ENCODE measurements at places on chromosomes 5 and 9.
A peak's percentile ranks its signal among the peaks of the same experiment; 100 is the strongest.

DNA sequence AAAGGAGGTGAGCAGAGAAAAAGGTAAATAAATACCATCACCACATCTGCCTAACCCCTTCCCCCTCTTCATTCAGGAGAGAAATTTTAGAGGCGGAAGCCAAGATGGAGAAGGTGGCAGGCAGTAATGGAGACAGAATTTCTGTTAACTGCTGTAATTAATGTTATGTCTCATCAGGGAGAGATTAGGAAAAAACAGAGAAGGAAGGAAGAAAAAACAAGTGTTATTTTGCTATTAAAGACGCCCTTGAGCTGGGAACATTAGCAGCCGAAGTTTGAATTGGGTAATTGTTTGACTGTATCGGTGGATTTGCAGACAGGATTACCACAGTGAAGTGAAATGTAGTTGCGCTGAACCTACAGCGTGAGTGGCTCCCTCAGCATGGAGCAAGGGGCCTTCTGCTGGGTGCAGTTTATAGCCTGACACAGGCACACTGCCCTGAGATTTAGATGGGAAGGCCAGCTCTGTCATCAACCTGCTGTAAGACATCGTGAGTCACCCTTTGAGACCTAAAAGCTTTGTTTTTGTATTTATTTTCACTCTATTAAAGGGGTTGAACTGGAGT is 136.3 kb downstream of the ASTN2 start:
- DNase-seq, result no peak

DNA sequence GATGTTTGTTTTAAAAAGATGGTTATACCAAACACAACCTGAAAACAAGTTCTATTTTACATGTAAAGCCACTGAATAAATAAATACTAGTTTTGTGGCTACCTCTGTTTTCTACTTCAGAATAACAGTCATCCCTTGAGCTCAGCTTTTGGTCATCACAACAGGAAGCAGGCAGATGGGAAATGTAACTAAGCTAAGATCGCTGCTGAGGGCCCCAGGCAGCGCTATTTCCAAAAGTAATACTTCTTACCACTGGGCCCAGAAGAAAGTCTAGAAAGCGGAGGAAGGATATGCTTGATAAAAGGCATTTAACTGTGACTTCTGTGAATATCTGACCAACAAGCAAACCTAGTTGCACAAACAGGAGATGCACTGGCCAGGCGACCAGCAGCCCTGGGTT is 61.4 kb downstream of the SERINC5 start:
- DNase-seq, result no peak

- no peak for DNase-seq
Measured at GRCh38 chr5:100771181-100771580, 131.9 kb downstream of the ST8SIA4 start.

DNA sequence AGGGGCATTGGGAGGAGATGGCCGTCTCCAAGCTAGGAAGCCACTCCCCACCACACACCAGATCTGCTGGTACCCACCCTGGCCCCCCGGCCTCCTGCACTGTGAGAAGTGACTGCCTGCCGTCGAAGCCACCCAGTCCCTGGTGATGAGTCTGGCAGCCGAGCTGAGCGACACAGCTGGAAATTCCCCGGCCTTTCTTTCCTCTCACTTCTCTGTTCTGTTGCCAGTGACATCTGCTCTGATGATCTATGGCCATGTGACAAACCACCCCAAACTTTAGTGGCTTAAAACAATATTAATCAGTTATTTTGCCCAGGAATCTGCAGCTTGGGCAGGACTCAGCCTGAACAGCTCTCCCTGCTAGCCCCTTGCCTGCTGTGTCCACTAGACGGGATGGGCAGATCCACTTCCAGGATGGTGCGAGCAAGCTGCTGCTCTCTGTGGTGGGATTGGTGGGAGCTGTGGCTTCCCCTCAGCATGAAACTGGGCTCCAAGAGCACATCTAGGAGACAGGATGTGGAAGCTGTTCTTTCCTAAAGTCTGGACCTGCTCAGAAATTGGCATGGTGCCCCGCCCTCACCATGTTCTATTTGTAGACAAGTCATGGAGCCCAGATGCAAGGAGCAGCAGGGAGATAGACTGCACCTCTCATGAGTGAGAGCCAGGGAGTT is 211.2 kb downstream of the GADD45G start:
- DNase-seq, result no peak

DNA sequence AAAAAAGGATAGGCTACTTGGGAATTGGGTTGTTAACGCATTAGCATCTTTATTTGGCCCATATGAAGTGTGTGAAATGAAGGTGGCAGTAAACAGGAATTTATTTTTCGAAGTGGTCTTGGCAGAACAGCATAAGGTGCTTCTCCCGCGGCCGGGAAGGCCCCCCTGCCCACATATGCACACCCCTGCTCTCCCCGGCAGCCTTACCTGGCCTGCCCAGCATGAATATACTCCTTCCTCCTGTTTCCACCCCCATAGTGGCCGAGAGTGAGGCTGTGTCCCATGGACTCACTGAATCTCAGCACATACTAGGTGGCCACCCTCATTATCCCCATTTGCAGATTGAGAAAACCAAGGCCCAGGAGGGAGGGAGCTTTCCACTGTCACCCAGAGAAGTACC is 54.0 kb upstream of the OLFM1 start:
- DNase-seq, result no peak

GRCh38 chr5:176784218-176785165 is 25.9 kb upstream of the UNC5A start:
- peak; percentile 50 for DNase-seq

DNA sequence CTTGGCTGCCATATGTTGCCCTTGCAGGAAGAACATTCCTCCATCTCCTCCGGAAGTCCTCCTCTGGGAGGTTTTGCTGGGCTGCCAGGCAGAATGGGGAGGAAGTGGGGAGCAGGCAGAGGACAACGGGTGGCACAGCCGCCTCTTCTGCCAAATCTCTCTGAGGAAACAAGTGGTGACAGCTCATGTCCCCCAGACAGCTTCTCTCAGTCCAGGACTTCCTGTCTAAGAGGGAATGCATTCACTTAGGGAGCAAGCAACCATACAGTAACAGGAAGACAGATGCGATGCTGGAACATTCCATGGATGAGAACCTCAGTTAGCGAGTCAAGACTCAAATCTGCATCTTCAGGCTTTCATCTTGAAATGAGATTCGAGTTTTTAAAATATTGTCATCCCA is 701.0 kb downstream of the SEMA5A start:
- no peak for DNase-seq

GRCh38 chr5:149143470-149143869 is 2.2 kb downstream of the ABLIM3 start:
- no peak for DNase-seq

DNA sequence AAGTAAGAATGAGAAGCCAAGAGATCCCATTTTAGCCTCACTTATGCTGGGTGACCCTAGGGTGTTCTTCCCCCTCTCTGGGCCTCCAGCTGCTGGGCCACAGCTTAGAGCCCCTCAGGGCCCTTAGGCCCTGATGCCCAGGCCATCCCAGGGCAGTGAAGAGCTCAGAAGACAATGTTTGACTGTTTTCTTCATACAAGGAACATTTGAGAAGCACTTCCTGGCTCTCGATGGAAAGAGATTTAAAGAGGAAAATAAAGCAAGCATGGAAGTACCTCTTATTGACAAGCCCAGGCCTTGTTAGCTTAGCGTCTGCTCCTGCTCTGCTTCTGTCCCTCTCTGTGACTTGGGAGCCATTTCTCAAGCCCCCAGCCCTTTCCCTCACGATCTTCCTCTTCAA is 165.9 kb upstream of the SMIM23 start:
- DNase-seq, result no peak

- peak; percentile 8 for DNase-seq
Measured at GRCh38 chr9:36862206-36863145, 171.6 kb downstream of the PAX5 start.

- DNase-seq, result no peak
Measured at GRCh38 chr5:154370813-154371212, 75.0 kb upstream of the SAP30L start.

GRCh38 chr5:64980176-64980575 is 211.4 kb downstream of the CWC27 start:
- DNase-seq, result no peak

DNA sequence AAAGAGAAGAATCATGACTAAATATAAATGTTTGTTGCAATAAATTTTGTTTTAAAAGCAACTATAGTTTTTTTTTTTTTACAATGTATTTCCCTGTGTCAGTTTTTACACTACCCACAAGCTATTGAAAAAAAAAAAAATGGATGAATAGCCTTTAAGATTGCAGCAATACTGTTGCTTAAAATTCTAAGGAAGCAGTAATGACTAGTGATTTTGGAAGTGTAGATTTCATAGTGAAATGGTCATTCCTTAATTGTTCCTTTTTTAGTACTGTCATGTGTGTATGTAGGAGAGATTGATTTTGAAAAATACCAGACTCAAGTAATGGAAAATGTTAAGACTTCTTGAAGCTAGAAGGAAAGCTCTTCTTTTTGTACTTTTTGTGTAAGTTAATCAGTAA is 53.1 kb downstream of the NDUFS4 start:
- DNase-seq, result no peak

DNA sequence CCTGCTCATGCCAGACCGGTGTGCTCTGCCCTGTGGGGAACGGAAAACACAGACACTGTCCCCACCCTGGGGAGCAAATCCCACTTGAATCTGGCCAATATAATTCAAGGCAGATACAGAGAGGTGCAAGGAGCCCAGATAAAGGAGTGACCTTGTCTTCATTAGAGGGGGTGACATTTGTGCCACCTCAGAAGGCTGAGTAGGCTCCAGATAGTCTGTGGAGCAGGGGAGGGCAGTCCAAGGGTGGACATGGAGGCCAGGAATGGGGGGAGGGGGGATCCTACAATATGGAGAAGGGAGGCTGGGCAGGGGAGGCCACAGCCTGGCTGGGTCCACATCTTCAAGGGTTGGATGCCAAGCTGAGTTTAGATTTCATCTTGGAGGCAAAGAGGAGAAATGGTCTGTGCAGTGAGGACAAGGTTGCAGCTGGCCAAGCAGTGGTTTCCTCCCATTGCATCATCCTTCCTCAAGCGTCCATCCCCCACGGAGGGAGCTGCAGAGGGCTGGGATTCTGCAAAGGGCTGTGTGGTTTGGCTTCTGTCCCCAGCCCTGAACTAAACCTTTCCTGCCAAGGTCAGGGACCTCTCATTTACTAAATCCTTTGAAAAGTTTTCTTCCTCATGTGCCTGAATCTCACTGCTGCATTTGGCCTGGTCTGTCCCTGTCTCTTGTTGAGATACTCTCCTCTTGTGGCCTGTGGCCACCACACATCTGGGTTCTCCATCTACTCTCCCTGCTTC is 60.1 kb downstream of the GALNT12 start:
- no peak for DNase-seq

DNA sequence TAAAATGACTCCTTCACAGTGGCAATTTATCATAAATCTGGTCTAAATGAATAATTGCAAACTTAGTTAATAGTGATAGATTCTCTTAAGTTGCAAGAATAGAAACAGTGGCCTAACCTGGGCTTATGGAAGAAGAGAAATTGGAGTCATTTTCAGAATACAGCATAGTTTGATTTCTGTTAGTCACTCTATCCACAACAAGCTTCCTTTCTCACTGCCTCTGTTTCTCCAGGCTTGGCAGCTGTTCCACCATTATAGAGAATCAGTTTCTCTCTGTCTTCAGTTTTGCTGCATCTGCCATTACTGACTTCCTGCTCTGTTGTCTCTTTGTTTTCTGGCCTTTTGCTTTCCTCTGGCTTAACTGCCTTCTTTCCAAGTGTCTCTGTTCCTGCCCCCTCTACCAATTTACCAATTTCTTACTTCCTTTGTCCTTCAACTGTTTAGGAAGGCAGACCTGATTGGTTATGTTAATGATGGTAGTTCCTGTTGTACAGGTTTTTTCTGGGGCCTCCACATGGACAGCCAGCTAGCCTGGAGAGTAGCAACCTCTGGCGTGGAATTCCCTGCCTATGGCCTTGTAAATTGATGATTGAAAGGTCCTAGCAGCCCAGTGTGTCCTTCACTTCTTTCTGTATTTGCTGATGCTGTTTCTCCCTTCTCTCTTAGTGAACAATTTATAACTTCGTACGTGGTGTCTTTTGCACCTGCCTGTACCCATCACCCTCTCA is 75.9 kb upstream of the RASGRF2 start:
- DNase-seq, result no peak

DNA sequence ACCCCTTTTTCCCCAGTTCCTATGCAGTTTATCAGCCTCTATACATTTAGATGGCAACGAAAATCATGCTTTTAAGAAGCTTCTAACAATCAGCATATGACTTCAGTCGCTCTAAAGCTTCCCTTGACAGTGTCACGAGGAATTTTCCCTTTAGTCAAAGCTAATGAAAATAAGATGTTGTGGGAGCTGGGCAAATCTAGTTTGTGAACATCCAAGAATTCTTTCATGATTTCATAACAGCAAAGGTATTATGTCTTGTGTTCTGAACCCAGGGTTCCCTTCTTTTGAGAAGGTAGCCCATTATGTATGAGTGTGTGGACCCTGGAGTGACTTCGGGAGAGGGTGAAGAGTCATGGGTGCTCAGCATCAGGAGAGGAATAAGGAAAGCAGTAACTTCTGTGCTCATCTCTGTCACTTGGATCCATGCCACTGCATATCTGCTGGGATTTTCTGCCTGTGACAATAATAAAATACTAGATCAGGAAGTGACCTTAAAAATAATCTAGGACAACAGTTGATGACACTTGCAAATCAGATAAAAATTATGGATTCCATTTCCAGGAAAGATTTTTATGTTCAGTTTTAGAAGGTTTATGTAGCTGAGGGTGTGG is 102.4 kb downstream of the PCSK1 start:
- no peak for DNase-seq

- DNase-seq, result no peak
Measured at GRCh38 chr9:126708178-126708577, 94.5 kb downstream of the LMX1B start.

DNA sequence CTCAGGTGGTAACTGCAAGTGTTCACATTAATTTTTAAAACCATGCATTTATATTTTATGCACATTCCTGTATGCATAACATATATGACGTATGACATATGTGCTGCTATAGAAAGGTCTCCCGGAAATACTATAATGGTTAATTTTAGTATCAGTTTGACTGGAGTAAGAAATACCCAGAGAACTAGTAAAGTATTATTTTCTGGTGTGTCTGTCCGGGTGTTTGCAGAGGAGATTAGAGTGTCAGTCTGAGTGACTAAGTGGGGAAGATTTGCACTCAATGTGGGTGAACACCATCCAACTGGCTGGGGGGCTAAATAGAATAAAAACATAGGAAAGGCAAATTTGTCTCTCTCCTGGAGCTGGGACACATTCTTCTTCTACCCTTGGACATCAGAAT is 26.9 kb downstream of the UIMC1 start:
- no peak for DNase-seq

DNA sequence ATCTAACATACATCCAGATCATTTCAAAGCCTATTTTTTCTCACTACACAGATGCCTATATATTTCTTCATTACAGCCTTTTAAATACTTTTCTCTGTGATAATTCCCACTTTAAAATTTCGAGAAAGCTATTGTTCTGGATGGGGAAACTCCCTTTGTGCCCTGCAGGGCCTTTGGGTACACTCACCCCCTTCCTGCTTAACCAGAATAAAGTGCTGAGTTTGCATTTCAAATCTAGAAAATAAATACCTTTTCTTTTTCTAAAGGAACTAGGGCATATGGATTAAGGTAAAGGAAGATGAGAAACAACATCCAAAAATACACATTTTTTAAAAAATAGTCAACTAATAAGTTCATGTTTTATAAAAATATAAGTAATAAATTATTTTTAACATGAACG is 323.9 kb downstream of the ADGRV1 start:
- no peak for DNase-seq

Measured in non-pigmented ciliary epithelial cell (primary cell).